ENCODE measurements at places on chromosomes 1 and 21.

GRCh38 chr1:212459656-212460055, 26.9 kb downstream of the NENF start:
- DNase-seq: no peak

DNA sequence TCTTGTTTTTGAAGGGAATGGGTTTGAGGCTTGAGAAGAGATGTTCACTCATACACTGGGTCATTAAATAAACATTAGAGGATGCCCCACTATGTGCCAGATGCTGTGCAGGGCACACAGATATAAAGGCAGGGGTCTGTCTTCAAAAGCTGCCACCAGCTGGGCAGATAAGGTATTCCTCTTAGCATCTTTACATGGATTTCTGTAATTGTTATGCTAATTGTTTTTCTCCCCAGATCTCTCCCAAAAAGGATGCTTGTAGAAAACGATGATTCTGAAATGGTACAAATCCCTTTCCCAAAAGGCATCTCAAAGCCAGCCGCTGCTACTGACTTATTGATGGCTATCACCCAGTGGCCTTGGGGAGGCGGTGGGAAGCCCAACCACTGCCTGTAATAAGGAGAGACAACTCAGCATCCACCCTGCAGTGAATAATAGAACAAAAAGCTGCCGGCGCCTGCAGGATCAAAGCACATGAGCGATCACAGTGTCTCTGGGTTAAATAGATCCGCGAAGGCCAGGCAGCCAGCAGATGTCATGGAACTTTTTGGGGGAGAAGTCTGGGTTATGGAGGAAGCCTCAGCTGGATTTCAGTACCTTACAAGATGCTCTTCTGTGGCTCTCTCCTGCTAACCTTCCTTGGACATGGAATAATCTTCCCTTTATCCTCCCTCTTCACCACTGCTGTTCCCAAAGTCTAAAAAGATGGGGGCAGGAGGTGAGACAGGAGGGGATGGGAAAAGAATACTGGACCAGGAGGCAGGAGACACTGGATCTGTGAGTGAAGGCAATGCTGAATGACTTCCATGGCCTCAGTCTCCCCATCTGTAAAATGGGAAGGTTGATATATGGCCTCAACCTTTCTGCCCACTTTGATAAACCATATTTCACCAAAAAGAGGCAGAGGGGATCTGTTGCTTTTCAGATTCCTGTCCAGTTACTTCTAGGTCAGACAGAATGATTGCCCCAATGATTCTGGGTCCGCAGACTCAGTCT, 54.8 kb upstream of the CD34 start:
- DNase-seq: no peak

GRCh38 chr1:54475357-54475881, 69.2 kb upstream of the SSBP3 start:
- no peak for DNase-seq

DNA sequence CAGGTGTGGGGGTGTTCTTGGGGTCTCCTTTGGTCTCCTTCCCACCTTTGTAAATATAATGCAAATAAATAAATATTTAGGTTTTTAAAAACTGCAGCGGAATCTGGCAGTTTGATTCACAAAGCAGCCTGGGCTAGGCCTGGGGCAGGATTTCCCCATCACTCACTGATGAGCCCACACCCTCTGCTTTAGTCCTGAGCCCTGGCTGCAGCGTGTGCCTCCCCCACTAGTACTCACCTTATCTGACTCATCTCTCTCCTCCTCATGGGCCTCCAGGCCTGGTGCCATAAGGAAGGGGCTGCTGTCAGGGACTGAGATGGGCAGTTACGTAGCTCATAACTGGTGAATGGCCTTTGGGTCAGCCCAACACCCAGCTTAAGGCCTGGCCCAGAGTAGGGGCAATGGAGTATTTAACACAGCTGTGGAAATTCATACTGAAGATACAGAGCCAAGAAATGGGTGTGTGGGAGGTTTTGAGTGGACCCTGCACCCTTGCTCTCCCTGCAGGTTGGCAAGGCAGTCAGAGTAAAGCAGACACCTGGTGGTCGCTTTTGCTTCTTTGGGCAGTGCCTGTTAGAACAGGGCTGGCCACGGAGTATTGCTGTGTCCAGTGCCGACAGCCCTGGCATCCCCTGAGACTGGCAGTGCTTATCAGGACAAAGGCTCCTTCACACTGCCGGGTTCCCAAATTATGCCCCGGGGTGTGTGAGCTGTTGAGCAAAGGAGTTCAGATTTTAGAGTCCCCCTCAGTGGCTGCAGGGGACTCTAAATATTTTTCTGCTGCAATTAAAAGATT, 39.7 kb downstream of the AZIN2 start:
- DNase-seq: no peak

DNA sequence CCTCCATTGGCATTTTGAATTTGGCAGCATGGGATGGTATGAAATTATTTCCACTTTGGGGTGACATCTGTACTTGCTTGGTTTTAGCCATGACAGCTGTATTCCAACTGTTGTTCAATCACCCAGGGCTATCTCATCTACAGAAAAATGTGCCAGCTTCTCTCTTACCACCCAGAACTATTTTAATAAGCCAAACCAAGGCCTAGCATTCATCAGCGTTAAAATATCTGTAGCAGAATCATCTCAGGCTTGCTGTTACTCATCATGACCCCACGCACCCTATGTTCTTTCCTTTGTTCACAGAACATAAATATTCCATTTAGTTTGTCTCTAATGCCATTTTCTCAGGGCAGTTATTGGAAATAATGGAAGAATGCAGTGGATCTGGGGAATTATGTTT, 49.8 kb downstream of the GIPC2 start:
- no peak for DNase-seq

DNA sequence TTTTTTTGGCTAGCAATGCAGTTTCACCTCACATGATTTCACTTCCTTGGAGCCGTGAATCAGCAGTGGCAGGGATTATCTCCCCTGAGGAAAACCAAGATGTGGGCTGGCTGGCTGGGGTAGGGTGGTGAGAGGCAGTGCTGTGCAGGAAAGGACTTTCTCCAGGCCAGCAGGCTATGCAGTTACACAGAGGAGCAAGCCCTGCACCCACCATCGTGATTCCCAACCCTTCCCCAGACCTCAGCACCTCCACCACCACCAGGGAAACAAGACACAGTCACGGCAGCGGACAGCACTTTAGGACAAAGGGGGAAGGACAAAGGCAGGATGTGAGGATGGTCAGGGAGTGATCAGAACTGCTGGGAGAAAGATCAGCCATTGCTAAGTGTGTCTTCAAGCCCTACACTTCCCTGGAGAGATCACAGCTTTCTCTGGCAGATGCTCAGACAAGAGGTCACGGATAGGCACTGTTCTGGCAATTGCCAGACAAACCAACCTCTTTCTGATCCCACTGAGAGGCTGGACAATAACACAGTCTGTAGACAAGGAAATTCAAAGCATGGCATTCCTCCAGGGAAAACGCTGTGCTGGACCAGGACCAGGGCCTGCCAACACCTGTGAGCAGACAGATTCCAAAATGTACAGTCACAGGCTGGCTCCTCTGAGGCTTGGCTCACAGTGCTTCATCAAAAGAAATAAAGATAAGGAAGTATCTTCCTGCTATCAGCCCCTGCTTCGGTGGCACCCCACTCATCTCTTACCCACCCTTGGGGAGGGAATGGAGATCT, 509.4 kb downstream of the SMYD3 start:
- DNase-seq: no peak

GRCh38 chr1:76591963-76592362, 275.3 kb upstream of the ST6GALNAC5 start:
- DNase-seq: no peak

- DNase-seq: no peak
These were observed 26.1 kb downstream of the SLC6A17 start for GRCh38 chr1:110176299-110176956.

- no peak for DNase-seq
These were observed 3.0 kb downstream of the HLX start for GRCh38 chr1:220882061-220882891.

- no peak for DNase-seq
These were observed 2.3 kb upstream of the MOB3C start for GRCh38 chr1:46618754-46619415.

- DNase-seq: no peak
These were observed 201.2 kb upstream of the PTGFR start for GRCh38 chr1:78289603-78290002.

DNA sequence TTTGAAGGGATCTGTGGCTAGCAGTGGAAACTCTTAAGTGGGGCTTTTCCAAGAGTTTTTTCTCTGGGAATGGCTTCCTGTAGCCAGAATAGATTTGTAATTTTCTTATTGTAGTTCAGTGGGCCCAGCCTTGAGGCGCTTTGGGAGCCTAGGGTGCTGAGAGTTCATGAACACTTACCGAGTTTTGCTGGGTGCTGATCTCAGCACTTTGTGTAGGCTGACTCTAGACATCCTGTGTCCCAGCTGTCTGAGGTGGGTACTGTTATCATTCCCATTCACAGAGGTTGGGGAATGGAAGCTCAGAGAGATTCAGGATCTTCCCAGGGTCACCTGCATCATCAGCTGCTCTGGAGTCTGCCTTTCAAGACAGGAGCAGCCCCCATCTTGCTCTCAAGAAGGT, 7.0 kb downstream of the PPFIA4 start:
- no peak for DNase-seq

DNA sequence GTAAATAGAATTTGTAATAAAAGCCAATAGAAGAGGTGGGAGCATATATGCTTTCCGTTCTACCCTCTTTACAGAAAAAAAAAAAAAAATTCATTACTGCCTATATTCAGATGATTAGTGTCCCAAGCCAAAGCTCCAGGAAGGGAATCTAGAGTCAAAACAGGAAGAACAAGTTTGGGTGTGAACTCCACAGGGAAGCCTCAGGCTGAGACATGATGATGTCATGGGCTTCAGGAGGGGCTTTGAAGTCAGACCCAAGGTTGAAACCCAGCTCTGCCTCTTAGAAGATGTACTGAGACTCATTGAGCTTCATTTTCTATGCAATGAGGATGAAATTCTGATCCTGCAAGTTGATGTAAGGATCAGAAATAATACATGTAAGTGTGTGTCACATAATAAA, 250.0 kb upstream of the ADGRL2 start:
- no peak for DNase-seq

DNA sequence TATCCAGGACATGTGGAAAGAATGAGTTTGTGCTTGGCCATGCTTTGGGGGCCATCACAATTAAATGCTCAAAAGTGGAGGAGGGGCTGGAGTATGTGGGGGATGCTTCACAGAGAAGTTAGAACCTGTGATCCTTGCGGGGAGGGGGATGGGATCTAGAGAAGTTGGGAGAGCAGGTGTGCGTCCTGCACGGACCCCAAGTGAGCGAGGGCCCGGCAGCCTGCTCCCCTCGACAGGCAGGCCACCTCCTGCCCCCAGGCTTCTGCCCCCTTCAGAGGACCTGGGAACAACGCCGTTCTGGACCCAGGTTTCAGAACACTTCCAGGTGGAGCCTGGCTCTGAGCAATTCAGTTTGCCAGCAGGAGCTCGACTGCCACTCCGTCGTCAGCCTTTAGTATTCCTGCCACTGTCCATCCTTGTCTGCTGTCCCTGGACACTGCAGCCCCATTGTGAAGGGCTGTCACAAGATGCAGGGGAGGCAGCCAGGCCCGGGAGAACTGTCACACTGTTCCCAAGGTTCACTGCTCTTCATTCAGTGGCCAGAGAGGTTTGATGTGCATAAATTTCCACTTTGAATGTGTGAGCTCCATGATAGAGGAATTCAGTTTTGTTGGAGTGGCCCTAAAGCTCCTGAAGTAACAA, 112.2 kb downstream of the DHRS3 start:
- DNase-seq: no peak

DNA sequence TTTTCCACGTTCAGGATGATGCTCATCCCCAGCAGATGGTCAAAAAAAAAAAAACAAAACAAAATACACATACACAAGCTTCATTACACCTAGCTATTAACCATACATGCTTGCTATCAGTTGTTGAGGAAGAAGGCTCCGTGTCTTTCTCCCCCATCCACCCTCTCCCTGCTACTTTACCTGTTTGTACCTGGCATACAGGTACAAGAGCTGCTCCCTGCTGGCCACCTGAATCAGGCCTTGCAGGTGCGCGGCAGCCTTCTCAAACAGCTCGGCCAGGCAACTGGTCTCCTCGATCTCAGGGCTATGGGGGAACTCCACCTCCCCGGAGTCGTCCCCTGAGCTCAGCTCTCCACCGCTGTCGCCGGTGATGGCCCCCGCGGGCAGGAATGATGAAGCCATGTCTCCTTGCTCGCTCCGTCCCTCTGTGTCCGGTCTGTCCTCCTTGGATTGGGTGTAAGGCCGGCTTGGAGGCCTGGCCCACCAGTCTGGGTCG, 464 bp downstream of the ACBD6 start:
- DNase-seq: no peak

DNA sequence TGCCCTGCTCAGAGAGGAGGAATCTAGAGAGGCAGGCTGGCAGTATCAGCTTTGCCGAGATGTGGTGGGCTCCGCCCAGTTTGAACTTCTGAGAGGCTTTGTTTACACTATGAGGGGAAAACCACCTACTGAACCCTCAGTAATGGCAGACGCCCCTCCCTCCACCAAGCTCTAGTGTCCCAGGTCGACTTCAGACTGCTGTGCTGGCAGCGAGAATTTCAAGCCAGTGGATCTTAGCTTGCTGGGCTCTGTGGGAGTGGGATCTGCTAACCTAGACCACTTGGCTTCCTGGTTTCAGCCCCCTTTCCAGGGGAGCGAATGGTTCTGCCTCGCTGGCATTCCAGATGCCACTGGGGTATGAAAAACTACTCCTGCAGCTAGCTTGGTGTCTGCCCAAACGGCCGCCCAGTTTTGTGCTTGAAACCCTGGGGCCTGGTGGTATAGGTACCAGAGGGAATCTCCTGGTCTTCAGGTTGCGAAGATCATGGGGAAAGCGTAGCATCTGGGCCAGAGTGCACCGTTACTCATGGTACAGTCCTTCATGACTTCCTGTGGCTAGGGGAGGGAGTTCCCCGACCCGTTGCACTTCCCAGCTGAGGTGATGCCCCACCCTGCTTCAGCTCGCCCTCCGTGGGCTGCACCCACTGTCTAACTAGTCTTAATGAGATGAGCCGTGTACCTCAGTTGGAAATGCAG, 43.6 kb downstream of the C21orf91 start:
- no peak for DNase-seq

DNA sequence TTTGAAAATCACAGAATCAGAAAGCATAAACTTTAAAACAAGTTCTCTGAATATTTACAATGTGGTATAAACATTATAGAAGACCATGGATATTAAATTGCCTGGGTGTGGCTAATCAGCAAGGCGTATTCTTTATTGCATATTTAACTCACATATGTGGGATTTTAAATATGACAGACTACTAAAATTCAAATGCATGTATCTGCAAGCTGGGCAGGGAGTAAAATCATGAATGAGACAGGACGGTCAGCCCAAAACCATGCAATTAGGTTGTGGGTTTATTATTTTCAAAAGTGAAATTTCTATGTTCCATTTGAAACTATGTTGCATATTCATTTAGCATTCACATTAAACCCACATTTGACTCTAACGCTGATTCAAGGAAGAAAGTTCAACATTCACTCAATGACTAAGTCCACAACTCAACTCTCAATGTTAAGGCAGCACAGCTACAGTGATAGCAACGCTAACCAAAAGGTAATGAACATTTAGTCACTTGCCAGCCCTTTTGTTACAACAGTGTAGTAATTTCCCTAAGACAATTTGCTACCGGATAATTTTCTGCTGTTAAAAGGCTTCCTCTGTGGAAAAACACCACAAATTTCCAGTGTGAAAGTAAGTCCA, 6.3 kb upstream of the SYNJ1 start:
- DNase-seq: no peak
